ENCODE measurements at places on chromosomes 13 and 19. TPM values are rescaled to one million over a fixed set of nuclear protein-coding genes. Genes with fewer than 3 reads are reported as not detected.

DNA sequence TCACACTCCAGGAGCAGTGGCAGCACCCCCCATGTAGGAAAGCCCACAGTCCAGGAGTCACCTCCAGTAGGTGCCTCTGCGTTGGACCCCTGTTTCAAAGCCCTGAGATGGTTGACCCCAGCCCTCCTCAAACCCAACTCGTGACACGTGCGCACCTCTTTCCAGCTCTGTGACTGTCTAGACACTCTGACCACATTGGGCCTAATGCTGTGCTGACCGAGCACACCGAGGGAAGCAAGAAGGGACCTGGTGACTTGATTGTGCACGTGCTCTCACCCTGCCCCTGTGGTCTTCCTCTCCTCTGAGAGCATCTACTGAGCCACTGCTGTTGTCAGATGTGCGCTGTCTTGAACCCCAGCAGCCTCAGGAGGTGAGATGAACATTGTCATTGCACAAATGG lies 22.9 kb upstream of the SLC35E1 start:
- DNase-seq, result no peak

RFC3 gene
- 33.9 TPM for polyA plus RNA-seq

GRCh38 chr19:36152019-36152351 lies 262 bp downstream of the COX7A1 start:
- DNase-seq, result no peak

DNA sequence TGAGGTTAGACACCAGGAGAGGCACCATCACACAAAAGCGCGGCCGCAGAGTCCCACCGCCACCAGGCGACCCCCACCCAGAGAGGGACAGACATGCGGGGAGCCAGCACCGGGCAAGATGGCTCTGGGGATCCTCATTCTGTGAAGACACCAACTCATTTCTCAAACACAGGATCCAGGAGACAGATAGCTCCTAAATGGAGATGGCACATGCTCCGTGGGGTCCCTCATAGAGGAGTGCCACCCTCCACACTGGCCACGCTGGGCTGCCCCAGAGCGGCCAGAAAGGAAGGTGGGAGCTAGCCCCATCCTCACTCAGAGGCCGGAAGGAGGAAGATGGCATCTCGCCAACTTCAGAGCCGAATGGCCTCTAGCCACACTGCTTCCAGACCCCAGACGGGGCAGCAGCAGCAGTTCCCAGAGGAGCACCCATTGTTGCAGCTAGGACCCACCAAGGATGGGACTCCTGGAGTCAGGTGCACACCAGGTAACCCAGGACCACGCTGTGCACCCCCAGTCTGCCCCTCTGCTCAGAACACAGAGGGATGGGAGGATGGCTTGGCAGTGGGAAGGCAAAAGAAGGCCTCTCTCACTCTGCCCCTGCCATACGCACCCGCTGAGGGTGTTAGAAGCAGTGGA lies 78.6 kb downstream of the ZIC5 start:
- DNase-seq, result no peak

LACC1 gene
- 4.5 TPM for polyA plus RNA-seq

GRCh38 chr19:48955308-48955958 lies 758 bp downstream of the BAX start:
- DNase-seq, result no peak

DNA sequence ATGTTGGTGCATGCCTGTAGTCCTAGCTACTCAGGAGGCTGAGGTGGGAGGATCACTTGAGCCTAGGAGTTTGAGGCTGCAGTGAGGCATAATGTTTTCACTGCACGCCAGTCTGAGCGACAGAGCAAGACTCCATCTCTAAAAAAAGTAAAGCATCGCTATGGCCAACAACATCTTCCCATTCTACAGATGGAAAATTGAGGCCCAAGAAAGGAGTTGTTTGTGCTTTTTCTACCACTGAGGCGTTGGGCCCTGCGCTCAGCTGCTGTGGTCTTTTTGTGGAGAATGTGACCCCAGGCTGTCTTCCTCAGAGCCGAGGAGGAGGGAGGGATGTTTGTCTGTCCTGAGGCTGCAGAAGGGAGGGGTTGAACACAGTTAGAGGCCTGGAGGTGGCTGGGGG lies 485 bp upstream of the C5AR2 start:
- no peak for DNase-seq

GRCh38 chr13:73556902-73557301 lies 498.1 kb downstream of the KLF5 start:
- DNase-seq, result no peak

DNA sequence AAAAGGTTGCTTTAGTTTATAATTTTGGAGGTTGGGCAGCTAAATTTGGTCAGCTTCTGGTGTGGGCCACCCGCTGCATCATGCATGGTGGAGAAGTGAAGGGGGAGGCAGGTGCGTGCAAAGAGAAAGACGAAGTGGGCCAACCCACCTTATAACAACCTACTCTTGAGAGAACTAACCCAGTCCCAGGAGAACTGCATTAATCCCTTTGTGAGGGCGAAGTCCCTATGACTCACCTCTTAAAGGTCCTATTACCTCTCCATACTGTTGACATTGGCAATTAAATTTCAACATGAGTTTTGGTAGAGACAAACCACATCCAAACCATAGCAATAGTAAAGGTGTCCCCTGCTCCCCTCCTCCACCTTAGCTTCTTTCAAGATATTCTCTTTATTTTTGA lies 7.7 kb upstream of the FGF9 start:
- no peak for DNase-seq

GRCh38 chr13:39501702-39502324 lies 101.2 kb downstream of the LHFPL6 start:
- DNase-seq, result no peak

FAM124A gene
- polyA plus RNA-seq, result 4.8 TPM

DNA sequence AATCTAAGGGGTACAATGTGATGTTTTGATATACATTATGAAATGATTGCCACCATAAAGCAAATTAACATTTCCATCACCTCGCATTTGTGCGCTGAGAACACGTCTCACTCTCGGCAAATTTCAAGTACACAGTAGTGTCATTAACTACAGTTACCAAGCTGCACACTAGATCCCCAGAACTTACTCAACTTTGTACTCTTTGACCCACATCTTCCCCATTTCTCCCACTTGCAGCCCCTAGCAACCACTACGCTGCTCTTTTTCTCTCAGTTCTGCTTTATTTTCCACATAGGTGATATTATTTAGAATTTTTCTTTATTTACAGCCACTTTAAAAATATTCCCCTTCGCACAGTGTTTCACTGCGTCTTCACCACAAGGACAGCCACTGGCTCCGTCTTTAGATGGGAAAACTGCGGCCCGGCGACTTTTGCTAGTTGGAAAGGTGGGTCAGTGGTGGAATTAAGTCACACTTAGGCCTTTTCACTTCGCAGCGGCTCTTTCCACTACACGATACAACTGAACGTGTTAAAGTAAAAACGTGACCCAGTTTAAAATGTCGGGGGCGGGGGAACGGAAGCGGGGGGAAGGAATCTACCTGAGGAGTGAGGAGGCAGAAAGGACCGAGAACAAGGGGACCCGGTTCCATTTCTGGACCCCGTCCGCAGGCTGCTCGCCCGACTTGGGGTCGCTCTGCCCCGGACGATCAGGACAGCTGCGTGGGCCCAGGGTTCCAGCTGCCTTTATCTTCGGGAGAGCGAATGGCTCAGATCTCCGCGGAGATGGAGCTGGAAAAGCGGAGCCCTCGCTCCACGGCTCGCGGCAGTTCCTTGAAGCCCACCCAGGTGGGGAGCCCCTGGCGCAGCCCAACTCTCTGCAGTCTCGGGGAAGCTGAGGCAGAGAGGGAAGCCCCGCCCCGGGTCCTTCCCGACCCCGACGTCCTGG lies 486.1 kb downstream of the UQCRFS1 start:
- DNase-seq, result no peak

FGF21 gene
- not detected for polyA plus RNA-seq

GRCh38 chr13:21967871-21968270 lies 297.0 kb downstream of the FGF9 start:
- DNase-seq, result no peak

DNA sequence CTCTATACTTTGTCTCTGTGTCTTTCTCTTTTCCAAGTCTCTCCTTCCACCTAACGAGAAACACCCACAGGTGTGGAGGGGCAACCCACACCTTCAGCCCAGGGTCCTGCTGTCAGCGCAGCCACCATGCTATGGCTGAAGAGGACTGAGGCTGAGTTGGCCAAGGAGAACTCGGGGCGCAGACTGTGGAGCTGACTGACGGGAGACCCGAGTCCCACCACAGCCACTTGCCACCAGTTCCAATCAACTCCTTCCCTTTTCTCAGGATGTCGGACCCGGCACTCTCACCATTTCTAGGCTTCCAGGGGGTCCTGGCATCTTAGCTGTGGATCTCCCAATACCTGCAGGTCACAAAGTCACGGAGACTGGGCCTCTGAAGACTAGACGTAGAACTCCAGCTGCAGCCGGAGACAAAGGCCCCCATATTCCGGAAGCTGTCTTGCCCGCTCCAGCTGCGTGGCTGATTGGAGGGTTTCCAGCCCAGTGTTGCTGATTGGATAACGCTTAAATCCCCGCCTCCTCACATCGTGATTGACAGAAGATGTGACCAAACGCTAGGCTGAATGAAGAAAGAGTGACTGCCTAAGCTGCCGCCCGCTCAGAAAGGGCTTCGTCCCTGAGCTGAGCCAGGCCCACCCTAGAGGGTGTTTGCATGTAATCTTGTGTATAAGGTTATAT lies 63.6 kb downstream of the ZNF429 start:
- DNase-seq, result peak; percentile 95

IZUMO4 gene
- 6.2 TPM for polyA plus RNA-seq

FOSB gene
- polyA plus RNA-seq, result 95.9 TPM

LILRA6 gene
- 0.32 TPM for polyA plus RNA-seq

CEACAM1 gene
- 11.9 TPM for polyA plus RNA-seq

GRCh38 chr13:34345258-34345965 lies 527.5 kb downstream of the RFC3 start:
- DNase-seq, result no peak

DNA sequence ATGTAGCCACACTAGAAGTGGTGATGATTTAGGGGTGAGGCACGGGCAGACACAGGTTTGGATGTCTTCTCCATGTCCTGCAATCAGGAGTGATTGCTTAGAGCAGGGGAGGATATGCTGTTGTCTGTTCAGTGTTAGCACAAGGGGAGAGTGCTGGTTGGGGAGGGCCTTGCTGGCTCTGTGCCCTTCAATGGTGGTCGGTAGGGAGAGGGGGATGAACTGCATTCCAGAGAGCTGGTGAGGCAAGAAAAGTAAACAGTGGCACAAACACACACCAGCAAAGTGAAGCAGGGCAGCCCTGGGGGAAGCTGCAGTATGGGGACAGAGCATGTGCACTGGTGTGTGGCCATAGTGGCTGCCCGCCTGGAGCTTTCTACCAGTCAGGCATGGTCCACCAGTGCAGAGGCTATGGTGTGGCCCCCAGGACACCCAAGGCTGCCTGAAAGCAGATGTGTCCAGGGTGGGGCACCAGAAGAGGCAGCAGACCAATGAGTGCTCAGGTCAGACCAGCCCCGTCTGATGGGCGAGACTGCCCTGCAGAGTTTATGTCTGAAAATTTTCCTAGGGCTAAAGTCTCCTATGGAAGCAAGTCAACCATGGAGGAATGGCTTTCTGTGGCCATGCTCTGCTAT lies 1676.9 kb downstream of the PCDH9 start:
- peak; percentile 4 for DNase-seq

GRCh38 chr13:83056269-83056668 lies 826.0 kb downstream of the SLITRK1 start:
- no peak for DNase-seq

ONECUT3 gene
- polyA plus RNA-seq, result 0.03 TPM

DNA sequence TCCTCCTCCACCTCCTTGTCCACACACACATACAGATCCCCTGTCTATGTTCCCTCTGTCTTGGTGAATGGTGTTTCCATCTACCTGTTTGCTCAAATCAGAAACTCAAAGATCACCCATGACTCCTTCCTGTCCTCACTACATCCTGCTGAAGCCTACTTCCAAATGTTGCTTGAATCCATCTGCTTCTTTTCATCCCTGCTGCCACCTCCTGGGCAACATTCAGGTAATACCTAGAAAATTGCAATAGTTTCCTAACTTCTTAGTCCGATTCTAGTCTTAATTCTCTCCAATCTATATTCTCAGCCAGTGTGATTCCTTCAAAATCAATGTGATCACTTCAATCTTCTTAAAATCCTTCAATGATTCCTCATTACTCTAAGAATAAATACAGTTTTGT lies 155.5 kb upstream of the STARD13 start:
- no peak for DNase-seq

IGFL2 gene
- not detected for polyA plus RNA-seq

- no peak for DNase-seq
Observed at GRCh38 chr19:42233106-42233505, 9.3 kb downstream of the GSK3A start.

TNFSF11 gene
- polyA plus RNA-seq, result 0.37 TPM

GRCh38 chr13:108166078-108166477 lies 49.3 kb downstream of the LIG4 start:
- DNase-seq, result no peak

DNA sequence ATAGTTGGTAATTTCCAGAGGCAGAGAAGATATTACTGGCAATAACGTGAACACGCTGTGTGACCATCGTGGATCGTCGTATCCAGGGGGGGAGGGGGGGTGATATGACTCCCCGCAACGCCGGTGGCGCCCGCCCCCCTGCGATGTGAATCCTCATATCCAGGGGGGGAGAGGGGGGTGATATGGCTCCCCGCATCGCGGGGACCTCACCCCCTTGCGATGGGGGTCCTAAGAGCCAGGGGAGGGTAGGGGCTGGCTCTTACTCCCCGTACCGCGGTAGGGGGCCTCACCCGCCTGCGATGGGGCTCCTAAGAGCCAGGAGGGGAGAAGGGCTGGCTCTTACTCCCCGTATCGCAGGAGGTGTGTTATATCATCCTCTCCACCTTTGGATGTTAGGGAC lies 31.3 kb upstream of the RGCC start:
- DNase-seq, result no peak

DNA sequence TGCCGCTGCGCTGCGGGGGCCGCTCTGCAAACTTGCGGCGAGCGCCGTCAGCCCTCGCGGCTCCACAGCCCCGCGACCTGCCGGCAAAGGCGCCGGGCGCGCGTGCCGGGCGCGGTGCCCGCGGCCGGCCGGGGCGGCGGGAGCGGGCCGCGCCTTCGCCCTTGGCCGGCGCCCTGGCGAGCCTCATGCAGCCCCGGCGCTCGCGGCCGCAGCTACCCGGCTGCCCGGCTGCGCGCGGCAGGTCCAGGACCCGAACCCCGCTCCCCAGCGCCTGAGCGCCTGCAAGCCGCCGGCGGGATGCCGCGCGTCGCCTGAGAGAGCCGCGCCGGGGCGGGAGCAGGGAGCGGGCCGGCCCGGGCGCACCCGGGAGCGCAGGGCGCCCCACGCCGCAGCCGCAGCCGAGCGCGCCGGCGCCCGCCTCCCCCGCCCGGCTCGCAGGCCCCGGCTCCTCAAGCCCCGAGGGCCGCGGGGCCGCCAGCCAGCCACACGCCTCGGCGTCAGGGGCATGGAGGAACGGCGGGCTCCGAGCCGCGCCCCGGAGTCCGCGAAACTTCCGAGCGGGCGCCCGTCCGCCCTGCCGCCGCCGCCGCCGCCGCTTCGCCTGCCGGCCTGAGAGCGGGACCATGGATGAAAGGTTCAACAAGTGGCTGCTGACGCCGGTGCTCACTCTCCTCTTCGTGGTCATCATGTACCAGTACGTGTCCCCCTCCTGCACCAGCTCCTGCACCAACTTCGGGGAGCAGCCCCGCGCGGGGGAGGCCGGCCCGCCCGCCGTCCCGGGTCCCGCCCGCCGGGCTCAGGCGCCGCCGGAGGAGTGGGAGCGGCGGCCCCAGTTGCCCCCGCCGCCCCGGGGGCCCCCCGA lies 564 bp downstream of the HS6ST3 start:
- DNase-seq, result no peak
